Diencephalon (tissue), 1 donor: ENCODE measurements at places on chromosomes 12 and 14. TPM values are rescaled to one million over a fixed set of nuclear protein-coding genes. Genes with fewer than 3 reads are reported as not detected.

Gene SDR9C7
- 0.23 TPM for total RNA-seq

Gene NPFF
- total RNA-seq: 1.2 TPM

Gene GCN1
- total RNA-seq: 68.7 TPM

Gene DEPDC4
- 2.8 TPM for total RNA-seq

Gene SIRT4
- 3.0 TPM for total RNA-seq

Gene KERA
- 0.23 TPM for total RNA-seq

Gene EPYC
- total RNA-seq: not detected
